NCI-H345 (cell line): ENCODE measurements at places on chromosomes 3 and 15.

DNA sequence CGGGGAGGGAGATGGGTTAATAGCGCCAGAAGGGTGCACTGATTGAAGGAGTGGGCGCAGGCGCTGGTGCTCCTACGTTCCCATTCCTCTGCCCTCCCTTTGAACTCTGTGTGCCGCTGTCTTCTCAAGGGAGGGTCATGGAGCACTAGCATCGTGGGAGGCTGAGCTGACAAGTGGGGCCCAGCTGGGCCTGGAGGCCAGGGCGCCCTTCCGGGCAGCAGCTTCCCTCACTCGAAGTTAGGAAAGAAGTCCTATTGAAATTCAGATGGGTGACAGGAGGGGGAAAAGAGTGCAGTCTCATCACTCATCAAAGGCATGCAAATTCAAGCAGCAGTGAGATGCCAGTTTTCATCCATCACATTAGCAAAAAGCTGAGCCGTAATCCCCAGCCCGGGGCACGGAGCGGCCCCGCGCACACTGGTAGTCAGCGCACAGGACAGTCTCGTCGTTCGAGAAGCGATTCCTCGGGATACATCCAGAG is 128.2 kb downstream of the LRRK1 start:
- DNase-seq = no peak

- DNase-seq = no peak
Measured at GRCh38 chr3:140754936-140755335, 77.1 kb downstream of the TRIM42 start.

DNA sequence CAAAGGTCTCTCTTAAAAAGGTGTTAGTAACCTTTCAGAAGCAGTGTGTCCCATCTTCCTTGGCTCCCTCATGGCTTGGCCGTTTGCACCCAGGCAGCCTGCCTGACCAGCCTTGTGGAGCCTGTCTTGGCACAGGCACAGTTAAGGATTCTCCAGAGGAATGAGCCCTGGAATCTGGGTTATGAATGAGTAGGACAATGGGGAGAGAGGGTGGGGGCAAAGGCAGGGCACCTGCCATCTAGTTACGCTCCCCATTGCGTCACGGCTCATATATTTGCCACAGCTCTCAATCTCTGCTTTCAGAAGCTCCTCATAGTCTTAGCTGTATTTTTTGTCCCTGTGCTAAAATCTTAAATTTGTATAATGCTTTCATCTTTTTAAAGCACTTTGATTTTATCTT is 50.6 kb downstream of the WDR76 start:
- DNase-seq = no peak

DNA sequence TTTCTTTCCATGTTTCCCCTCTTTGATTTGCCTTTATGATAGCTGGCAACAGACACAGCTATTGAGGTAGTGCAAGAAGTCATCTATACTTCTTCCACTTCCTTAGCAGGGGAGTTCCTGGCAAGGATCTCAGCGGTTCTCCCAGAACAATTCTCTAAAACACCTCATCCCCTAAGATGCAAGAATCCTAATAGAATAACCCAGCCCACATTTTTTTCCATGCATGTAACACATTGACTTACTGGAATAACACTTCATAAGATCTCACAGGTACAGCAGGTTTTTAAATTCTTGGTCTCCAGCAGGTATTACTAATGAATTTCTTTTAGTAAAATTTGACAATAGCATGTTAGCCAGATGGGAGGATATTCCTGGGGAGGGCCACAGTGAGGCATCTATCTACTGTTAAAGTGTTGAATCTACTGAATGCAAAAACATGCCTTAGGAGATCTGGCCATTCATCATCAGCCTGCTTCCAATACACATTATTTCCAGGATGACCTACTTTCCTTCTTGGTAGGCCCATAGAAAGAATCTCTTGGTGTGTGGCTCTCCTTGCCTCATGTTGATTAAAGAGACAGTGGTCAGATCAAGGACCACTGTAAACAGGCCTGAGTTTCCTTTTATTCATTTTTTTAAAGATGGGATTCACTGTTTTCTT is 78.5 kb downstream of the RAD18 start:
- no peak for DNase-seq
